Stimulated activated CD4-positive, alpha-beta T cell treated with anti-CD3 and anti-CD28 coated beads, Interleukin-15, amount 100 ng/mL, for 24 hours (primary cell): ENCODE measurements at places on chromosomes 12 and 14.

DNA sequence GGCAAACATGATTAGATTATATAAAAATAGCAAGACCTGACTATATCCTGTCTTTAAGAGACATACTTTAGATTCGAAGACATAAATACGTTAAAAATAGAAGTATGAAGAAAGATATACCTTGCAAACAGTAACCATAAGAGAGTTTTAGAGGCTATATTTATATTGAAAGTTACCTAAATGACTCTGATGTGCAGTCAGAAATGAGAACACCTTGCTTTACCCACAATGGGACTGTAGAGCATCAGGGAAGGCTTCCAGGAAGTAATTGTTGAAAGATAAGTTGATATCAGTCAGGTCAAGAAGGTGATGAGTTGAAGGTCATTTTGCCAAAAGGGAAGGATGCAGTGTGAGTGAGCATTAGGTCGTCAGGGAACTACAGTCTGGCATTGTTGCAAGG is 110.2 kb downstream of the NEDD1 start:
- no peak for DNase-seq

DNA sequence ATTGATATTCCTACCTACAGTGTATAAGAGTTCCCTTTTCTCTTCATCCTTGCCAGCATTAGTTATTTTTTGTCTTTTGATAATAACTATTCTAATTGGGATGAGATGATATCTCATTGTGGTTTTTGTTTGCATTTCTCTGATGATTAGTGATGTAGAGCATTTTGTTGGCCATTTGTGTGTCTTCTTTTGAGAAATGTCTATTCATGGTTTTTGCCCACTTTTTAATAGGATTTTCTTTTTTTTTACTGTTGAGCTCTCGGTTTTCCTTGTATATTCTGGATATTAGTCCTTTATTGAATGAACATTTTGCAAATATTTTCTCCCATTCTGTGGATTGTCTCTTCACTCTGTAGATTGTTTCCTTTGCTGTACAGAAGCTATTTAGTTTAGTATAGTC is 79.6 kb upstream of the AMIGO2 start:
- no peak for DNase-seq

GRCh38 chr14:99035712-99036610 is 236.0 kb downstream of the BCL11B start:
- no peak for DNase-seq

DNA sequence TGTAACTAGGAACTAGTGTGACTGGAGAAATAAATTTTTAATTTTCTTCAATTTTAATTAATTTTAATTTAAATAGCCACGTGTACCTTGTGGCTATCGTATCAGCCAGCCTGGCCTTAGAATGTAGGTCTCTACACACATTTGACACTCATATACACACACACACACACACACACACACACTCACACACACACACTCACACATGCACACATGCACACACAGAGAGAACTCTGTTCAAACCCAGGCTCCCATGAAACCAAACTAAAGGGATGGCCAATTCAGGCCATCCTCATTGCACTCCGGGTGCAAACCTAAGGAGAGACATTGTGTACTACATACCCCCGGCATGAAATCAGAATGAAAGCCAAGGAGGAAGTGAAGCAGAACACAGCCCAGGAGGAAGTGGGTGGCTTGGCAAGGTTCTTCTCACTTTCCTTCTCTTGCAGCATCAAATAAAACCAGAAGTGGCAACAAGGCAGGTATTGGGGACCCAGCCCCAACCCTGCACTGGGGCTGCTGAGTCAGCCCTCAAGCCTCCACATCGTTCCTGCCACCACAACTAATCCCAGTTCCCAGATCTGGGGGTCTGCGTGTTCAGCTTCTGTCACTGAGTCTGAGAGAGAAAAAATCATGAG is 26.2 kb upstream of the CHPT1 start:
- DNase-seq: peak; percentile 21

DNA sequence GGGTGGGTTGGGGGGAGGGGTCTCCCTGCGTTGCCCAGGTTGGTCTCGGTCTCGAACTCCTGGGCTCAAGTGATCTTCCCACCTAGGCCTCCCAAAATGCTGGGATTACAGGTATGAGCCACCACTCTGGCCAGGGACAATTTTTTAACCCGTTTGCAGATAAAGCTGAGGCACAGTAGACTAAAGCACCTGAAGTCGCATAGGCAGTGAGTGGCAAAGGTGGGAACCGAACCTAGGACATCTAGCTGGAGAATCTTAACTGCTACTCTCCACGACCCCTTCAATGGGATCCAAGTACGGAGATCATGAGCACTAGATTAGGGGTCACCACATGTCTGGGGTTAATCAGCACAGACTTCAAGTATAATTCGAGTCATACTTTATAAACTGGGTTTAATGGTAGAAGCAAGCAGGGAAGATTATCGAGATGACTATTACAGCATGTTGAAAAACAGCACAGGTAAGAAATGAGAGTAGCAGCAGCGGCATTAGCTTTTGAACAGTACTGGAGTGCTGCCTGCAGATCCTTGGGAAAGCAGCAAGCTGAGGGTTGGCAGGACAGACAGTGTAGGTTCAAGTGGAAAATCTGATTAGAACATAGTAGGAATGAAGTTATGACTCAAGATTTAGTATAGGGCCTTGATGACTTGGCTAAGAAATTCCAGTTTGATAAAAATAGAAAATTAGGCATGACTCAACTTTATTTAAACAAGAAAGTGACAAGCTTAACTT is 23.9 kb downstream of the NID2 start:
- peak; percentile 36 for DNase-seq

GRCh38 chr12:117190210-117190781 is at the start of gene FBXO21:
Gene FBXO21 (minus strand): TSS chr12:117190470. CDS start chr12:117190456, 14 bp downstream.
- DNase-seq: peak; percentile 93

DNA sequence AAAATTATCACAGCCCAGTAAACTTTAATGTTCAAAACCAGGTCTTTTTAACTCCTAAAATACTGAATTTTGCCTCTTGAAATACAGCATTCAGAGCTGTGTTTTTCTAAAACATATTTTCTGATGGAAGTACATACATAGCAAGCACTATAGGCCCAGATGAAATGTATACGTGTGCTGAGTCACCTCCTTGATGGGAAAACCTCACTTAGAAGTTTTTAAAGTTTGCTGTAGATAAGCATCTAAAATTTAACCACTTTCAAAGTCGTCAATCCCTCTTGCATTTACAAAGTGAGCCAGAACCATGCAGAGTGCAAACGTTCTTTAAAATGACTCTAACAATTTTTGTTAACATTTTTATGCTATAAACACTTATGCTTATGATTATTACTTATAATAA is 618.8 kb downstream of the RPS29 start:
- no peak for DNase-seq
